ENCODE measurements at places on chromosomes 7 and 10.

DNA sequence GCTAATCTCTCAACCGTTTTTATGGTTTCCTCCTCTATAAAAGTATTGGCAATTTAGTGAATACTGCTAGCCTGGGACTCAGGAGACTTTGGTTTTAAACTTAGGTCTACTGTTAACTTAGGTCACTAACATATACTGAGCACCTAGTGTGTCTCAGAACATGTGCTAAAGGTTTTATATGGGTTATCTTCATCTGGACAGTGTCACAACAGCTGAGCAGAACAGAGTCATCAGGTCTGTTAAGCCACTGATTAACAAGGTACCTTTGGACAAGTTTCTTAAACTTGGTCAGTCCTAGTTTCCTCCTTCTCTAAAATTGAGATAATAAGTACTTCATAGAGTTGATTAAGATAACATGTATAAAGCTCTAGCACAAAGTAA lies 30.6 kb downstream of the NET1 start:
- DNase-seq = no peak

- DNase-seq = no peak
These were observed 13.2 kb upstream of the PRKCQ start for GRCh38 chr10:6593241-6593671.

DNA sequence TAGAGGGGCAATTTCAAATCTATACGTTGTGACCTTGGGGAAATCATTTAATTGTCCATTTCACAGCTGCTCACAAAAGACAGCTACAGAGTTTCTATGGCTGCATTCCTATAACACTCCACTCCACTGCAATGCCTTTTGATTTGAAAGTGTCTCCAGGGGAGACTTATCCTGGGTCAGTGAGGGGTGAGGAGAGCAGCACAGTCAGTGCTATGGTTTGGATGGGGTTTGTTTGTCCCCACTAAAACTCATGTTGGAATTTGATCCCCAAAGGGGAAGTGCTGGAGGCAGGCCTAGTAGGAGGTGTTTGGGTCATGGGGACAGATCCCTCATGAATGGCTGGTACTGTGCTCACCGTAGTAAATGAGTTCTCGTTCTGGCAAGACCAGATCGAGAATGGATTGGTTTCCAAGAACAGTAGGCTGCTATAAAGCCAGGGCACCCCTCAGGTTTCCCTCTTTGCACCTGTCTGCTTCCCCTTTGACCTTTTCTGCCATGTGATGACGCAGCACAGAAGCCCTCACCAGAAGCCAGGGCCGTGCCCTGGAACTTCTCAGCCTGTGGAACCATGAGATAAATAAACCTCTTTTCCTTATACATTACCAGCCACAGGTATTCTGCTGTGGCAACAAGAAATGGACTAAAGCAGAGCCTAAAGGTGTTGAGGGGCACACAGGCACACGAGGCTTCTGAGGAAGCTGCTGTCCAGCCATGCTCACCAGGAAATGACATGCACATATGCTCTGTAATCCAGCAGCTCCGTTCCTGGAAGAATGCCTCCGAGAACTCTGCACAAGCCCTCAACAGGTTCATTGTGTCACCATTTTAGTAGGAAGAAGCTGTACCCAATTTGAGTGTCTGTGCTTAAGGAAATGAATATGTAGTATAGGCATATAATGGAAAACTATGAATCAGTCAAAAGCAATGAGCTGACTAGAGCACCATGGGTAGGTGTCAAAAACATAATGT lies 5.0 kb upstream of the PAPOLB start:
- no peak for DNase-seq

DNA sequence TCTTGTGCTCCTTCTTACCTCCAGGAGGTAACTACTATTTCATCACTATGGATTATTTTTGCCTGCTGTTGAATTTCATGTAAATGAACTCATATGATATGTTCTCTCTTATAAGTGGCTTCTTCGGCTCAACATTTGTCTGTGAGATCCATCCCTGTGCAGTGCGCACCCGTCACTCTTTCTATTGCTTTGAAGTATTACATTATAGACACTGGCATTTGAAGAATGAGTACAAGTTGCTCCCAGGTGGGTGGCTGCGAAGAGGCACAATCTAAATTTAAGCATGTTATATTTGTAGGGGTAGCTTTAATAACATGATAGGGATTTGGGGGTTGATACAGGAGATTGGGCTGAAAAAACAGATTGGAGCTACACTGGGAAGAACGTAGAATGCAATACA lies 809.7 kb downstream of the CCSER2 start:
- DNase-seq = no peak

DNA sequence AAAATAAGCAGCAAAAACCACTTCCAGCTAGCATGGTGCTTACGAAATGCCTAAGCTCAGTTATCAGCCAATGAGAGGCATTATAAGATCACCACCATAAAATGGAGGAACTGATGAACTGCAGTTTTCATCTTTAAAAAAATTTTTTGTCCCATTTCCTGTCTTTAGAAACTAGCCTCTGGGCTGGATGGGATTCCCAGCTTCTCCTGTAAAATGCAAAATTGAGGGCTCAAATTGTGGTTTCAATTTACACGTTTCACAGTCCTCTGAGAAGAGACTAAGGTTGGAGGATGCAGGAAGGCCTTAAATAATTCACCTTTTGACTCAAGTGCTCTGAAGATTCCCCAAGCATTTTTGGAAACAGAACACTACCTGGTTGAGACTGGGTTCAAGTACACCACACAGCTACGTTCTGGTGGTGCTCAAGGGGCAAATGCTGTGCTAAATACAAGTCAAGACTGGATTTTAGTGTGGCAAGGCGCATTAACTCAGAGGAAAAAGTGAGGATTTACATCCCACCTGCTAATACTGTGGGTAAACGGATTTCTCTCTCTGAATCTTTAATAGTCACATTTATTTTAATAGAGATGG lies 951 bp downstream of the ZNF25 start:
- no peak for DNase-seq

GRCh38 chr10:57917019-57917418 lies 350.7 kb downstream of the IPMK start:
- DNase-seq = no peak

GRCh38 chr7:82429408-82429807 lies 14.2 kb downstream of the CACNA2D1 start:
- DNase-seq = no peak

DNA sequence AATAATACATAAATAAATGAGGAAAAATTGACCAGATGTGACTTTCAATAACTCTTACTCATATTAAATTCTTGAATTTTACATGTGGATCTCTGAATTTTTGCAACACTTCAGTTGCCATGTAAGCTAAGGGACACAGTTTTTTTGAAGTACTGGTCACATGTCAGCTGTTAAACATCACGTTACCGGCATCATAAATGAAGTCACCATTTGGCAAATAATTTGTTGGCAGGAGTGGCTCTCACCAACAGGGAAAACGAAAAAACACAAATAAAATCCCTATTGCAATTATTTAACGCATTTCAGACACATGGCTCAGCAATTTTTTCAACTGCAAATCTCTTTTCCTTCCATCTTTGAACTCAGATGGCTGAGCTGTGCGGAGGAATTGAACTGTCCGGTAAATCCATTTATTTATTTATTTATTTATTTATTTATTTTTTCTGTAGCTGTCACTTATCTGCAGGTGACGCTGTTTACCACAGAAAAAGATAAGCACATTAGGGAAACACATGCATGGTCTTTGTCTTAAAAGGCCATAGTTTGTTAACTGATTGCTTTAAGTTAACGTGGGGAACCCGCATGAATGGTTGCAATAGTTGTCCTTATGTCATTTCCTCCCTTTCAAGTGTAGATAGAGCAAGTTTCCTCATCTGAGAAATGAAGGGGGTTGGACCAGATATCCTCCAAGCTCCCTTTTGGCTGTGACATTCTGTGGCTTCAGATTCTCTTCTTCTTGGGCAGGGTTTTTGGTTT lies 64.7 kb upstream of the JAZF1 start:
- no peak for DNase-seq

- no peak for DNase-seq
These were observed 731.5 kb upstream of the C7orf33 start for GRCh38 chr7:147859033-147859432.

DNA sequence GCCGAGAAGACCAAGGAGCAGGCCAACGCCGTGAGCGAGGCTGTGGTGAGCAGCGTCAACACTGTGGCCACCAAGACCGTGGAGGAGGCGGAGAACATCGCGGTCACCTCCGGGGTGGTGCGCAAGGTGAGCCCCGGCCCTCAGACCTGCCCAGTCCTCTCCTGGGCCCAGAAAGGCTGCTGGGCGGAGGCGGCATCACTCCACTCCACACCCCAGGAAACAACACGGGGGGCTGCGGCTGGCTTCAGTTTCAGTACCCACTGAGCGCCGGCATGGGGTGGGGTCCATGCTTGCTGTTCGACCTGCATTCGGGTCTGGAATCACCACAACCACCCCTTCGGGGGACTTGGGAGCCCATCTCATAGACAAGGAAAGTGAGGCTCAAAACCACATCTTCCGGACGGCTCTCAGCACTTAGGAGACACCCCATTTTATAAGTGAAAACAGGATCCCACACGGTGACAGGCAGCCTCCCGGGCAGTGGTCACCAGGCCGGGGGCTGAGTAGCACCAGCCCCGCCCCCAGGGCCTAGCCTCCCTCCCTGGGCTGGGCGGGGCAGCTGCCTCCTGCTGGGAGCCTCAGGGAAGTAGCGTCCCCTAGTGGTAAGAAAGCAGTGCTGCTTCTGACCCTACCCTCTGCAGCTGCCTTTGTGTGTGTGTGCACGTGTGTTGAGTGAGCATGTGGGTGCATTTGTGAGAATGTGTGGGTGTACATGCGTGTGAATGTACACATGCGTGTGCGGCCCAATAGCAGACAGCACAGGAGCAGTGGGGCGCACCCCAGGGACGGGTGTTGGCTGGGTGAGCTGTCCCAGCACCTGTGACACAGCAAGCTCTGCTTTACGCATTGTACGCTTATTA lies 1.8 kb downstream of the SNCG start:
- DNase-seq = peak; percentile 55

DNA sequence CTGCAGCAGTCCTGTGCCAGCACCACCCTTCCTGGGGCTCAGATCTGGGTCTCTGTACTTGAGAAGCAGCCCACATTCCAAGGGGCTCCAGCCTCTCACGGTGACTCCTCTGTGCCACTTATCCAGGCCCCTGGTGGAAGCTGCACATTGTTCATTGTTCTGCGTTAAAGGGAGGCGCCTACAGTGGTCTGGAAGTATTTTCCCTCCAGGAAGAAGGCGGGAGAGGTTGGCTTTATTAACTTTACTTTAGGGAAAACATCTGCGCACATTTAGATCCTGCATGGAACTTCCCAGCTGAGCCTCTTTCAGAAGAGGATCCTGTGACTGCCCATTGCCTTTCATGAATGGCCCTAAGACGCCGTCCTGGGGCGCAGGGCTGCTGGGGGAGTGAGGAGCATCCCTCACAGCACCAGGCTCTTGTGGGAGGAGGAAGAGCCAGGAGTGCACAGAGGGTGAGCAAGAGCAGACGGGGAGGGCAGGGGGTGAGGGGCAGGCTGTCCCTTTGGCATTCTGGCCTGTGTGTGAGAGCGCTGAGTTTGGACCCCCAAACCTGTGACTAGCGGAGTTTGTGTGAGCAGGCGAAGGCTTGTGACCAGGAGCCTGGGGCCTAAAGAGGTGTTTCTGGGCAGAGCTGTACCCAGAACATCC lies 98.6 kb upstream of the BTBD16 start:
- no peak for DNase-seq

DNA sequence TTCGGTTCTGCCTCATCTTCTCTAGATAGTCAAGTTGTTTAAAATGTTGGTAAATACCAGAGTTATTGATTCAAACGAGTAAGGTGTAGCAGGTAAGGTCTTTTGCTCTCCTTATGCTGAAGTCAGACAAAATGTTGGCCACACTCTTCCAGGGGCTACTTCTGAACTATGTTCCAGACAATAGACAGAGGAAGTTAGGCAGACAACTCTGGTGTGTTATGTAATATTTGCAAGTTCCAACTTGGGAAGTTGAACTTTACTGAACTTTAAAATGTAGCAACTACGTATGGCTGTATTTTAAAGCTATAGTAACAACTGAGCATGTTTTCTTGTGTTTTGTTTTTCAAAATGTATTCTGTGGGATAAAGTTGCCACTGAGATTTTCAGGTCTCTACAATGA lies 125.7 kb upstream of the NEBL start:
- DNase-seq = no peak

- DNase-seq = no peak
These were observed 8.6 kb downstream of the BTBD16 start for GRCh38 chr10:122279725-122280141.

Measured in GM18507 (cell line).